ENCODE measurements at places on chromosomes 7 and 10.
A peak's percentile ranks its signal among the peaks of the same experiment; 100 is the strongest.

GRCh38 chr7:14457568-14458453 lies 444.7 kb downstream of the DGKB start:
- DNase-seq = peak; percentile 66

- DNase-seq = no peak
Observed at GRCh38 chr7:77281780-77282478, 82.3 kb upstream of the FGL2 start.

DNA sequence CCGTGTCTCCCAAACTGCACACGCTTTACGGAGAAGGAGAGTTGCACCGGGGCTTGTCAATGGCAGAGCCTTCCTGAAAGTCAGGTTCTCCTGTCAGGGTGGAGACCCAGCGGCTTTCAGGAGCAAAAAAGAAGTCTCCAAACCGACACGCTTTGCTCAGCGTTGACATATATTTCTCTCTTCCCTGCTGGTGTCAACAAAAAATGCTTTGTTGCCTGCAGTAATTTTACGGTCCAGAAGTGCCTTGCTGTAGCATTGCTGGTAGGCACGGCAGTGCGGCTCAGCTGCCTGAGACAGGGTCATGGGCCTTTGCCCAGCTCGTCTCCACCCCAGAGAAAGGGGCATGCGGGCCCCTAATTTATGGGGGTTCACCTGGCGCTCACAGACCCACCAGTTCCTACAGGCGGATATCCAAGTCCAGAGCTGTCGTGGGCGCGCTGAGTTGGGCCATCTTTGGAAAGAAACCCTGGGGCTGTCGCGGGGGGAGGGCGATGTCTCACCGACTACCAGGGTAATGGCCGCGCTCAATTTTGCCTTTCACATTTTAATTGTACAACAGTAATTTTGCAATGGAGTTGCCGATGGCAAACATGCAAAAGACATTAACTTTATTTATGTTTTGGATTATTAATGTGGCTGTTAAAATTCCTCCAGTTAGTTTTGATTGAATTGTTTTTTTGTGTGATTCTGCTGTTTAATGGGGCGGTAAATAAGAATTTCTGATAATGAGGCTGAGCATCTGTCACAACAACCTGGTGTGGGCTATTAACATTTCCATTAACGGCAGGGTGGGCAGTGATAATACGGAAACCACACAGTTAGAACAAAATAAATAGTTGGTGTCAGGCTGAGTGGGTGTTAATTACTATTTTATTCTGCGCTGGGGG lies 478.2 kb upstream of the FOXK1 start:
- DNase-seq = no peak

DNA sequence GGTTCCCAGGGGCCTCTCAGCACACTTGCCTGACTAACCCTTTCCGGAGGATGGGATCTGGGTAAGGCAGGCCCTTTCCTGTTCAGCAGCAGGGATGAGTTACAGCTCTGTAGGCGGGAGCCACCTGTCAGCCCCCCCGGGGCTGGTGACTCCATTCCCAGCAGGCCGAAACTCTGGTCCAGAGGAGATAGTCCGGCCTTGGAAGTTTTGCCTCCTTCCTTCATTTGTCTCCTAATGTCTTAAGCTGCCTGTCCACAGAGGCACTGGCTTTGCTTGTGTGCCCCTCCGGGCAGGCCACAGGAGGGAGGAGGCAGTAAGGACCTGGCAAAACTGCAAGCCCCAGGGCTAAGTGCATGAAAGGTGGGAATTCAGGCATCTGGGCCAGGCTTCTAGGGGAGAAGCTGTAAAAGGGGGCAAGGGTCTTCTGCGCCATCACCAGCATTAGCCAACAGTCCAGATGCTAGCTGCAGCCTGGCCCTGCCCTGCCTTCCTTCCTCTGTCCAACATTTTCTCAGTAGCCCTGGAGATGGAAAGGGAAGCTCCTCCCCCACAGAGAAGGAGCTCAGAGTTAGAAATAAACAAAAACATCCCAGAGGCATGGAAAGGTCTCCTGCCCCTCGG lies 1.2 kb downstream of the ADIRF start:
- no peak for DNase-seq

DNA sequence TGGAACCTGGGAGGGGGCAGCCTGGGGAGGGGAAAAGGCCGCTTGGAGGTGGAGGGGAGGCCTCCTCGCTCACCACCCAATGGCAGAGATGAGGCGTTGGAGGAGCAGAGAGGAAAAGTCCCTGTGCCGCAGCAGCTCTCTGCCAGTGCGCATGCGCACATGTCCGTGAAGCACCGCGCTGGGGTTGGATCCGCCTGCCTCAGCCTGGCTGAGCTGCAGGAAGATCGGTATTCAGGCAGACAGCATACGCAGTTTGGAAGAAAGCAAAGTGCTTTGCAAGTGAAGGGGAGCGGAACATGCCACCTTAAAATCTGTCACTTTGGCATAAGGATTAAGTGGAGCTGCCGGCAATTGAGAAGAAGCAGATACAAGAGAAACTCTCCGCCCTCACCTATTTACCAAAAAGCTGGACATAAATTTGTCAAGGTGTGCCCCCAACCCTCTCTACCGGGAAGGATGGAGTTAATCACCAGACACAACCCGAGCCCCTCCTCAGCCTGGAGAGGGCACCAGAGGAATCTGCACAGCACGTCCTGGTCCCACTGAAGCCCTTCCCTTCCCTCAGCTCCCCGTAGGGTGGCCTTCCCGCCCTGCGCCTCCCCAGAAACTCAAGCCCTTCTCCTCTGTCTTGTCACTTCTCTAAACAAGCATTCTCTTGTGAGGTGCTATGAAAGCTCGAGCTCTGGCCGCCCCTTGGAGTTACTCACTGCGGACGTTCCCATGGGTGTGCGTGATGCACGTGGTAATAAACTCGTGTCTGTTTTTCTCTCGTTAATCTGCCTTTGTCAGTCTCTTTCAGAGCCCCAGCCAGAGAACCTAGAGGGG lies 32.2 kb upstream of the TMEM72 start:
- peak; percentile 77 for DNase-seq

GRCh38 chr7:4667776-4668509 lies 14.2 kb upstream of the FOXK1 start:
- DNase-seq = no peak

DNA sequence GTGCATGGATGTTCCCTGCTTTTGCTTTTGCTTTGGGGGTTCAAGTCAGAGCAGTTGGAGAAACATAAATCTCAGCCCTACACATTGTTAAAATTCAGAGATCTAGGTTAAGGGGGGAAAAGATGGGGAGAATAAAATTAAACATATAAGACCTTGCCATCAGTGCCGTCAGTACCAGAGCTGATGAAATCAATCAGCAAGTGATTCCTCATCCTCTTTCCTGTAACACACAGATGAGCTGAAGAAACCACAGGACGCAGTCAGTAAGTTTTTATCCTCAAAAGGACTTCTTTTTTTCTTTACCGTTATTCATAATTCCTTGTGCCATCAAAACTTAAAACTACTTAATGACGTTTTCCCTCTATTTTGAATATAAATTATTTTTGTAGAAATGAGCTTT lies 5.9 kb downstream of the HECW1 start:
- no peak for DNase-seq

- no peak for DNase-seq
Observed at GRCh38 chr10:90640756-90641155, 217.1 kb downstream of the HTR7 start.

DNA sequence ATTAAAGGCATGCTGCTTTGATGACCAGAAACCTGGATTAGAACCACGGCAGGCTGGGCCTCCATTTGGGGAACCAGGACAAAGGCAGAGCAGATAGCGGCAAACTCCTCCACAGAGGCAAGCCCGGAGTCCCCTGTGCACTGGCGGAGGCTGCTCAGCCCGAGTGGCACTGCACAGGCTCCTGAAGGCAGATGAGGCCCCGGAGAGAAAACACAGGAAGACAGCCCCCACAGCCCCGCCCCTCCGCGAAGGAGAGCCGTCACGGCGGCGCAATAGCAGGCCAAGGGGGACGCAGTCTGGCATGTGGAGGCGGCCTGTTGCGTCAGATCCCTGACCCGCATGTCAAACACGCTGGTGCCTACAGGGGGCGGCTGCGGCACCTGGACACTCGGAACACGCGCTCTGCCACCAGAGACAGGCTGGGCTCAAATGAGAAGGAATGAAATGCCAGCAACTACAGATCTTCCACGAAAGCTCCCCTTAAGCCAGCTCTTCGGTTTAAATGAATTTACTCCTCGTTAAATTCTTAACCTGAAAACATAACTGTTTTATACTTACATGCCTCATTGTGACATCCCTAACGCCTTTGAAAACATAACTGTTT lies 128.5 kb downstream of the MAD1L1 start:
- DNase-seq = peak; percentile 65

DNA sequence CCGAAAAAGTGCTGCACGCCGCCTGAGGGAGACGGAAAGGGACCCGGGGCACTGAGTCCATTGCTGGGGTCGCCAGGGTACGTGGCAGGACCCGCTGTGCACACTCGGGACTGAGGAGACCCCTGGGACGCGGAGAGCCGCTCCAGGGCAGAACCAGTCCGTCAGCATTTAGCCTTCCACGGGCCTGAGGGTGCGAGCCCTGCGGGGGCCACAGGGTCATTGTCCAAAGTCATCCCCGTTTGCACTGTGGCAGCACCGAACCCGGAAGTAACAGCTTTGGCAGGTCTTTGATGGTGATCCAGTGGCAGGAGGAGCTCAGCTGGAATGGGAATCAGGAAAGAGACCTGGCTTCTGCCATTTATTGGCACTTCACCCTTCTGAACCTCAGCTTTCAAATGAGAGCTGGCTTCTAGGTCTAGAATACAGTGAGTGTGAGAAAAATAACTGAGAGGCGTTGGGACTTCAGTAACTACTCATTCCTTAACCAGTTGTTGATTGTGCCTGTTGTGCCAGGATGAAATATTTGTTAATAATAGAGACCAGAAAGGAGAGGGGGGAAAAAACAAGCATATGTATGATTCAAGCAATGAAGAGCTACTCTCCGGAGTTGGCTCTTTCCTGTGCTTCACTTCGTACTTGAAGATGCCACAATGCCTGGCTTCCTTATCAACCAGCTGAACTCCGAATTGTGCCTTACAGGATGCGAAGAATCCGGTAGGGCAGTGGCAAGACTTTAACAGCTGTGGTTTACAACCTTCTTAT lies 811 bp upstream of the ARHGAP12 start:
- DNase-seq = no peak

DNA sequence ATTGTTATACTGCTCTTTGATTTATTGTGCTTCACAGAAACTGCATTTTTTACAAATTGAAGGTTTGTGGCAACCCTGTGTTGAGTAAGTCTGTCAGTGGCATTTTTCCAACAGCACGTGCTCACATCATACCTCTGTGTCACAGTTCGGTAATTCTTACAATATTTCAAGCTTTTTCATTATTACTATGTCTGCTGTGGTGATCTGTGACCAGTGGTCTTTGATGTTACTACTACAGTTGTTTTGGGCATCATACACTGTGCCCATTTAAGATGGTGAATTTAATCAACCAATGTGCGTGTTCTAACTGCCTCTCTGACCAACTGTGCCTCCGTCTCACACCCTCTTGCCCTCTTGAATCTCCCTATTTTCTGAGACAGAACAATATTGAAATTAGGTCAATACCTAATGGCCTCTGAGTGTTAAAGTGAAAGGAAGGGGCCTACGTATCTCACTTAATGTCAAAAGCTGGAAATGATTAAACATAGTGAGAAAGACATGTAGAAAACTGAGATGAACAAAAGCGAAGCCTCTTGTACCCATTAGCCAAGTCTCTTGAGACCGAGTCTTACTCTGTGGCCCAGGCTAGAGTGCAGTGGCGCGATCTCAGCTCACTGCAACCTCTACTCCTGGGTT lies 20.2 kb upstream of the ASL start:
- DNase-seq = no peak

DNA sequence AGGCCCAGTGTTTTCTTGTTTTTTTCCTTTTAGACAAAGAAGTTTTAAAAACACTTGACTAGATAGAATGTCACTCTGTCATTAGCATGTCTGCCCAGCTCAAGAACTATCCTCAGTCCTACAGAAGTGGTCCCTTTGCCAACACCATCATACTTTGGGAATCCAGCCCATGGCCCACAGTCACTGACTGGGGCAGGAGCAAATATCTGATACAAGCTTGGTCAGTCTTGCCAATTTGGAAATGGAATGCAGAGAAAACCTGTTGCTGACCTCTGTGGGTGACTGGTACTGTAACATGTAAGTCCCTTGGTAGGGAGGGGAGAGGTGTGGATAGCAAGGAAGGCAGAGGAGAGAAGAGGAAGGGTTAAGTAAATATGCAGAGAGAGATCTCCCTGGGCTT lies 47.8 kb downstream of the IPMK start:
- DNase-seq = no peak

DNA sequence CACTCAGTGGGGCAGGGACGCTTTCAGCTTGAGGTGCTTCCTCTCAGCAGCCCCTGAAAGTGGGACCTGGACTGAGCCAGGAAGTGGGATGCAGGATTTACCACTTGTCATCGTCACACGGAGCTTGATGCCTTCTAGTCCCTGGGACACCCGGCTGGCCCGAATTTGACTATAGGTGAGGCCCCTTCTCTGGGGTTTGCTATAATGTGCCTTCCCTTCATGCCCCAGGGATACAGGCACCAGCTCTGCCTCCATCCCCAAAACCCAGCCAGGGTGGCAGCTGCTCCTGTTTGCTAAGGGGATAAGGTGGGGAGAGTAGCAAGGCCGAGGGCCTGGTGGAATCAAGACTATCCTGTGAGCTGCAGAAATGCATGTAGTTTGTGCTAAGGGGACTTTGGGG lies 235.0 kb downstream of the GLRX3 start:
- DNase-seq = no peak

DNA sequence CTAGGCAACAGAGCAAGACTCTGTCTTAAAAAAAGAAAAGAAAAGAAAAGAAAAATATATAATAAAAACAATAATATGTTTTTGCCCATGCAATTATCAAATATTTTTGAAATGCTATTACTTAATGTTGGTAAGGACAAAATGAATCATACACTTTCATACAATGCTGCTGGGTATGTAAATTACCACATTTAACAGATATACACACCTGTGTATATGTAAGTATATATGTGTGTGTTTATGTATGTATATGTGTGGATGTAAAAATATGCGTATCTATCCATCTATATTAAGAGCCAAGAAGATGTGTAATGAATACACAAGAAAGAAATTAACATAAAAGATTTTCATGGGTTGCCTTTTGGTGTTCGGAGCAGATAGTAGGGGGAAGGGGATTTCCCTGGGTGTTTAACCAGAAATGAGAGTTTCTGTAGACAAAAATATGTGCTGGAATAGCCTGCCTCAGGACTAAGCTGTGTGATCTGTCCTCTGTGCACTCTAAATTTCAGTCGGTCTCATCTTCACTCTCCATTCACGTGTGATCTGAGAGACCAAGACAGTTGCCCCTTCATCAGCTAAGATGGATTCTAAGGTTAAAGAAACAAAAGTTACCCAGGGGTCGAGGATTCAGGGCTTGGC lies 61.2 kb downstream of the PRKCQ start:
- no peak for DNase-seq

DNA sequence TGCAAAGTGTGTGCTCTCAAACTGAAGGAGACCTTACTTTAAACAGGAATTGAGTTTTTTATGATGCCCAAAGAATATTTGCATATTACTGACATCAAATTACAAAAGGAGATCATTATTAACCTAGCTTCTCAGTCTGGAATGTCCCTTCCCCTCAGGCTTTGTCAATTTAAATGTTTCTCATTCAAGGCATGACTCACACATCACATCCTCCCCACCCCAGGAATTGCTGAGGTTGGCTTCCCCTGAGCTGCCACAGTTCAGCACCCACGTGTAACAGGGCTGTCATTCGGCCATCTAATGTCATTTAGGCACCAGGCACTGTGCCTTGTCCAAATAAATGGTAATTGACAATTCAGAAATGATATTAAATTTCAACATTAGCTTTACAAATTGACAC lies 305.9 kb upstream of the MGMT start:
- no peak for DNase-seq
